ENCODE measurements at places on chromosomes 5 and 9.

- no peak for DNase-seq
Measured at GRCh38 chr5:168528521-168529373, at the start of gene FBLL1. Gene FBLL1, plus strand, starts transcription at chr5:168529305. Its CDS starts 200 bp downstream, at chr5:168529505.

GRCh38 chr5:138177941-138178515 is 402 bp downstream of the BRD8 start:
- no peak for DNase-seq

DNA sequence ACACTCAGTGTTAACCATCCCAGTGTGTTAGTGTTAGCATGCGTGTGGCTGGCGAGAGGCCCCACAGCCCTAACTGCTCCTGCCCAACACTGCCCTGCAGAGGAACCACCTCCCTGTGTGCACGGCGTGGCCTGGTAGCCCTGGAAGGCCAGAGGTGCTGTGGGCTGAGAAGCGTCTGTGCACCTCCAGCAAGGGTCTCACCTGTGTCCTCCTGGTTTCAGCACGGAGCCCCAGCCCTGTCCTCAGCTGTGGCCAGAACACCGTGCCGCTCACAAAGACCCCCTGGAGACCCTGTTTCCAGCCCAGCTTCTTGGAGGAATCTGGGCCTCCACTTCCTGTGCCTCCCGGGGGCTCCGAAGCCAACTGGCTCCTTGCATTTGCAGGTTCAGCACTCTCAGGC is 56.1 kb upstream of the NRARP start:
- DNase-seq: no peak

GRCh38 chr5:129687941-129688340 is 60.0 kb upstream of the MINAR2 start:
- DNase-seq: no peak

- DNase-seq: no peak
Measured at GRCh38 chr9:125890826-125891225, 143.7 kb downstream of the PBX3 start.

GRCh38 chr9:105647595-105648349 is 14.5 kb upstream of the TAL2 start:
- no peak for DNase-seq

Measured in NCI-H1417 treated with DMSO at 0.1 percent for 48 hours (cell line).